ENCODE measurements at places on chromosomes 7 and 10.

GRCh38 chr10:24668247-24668646, 55.4 kb downstream of the ARHGAP21 start:
- DNase-seq = no peak

GRCh38 chr7:112167147-112167546, 39.1 kb downstream of the DOCK4 start:
- no peak for DNase-seq

- DNase-seq = no peak
Observed at GRCh38 chr10:71767420-71768035, 5.8 kb downstream of the VSIR start.

- no peak for DNase-seq
Observed at GRCh38 chr10:88196291-88196690, 332.9 kb downstream of the PTEN start.

GRCh38 chr7:45601816-45602540, 27.8 kb downstream of the ADCY1 start:
- no peak for DNase-seq

DNA sequence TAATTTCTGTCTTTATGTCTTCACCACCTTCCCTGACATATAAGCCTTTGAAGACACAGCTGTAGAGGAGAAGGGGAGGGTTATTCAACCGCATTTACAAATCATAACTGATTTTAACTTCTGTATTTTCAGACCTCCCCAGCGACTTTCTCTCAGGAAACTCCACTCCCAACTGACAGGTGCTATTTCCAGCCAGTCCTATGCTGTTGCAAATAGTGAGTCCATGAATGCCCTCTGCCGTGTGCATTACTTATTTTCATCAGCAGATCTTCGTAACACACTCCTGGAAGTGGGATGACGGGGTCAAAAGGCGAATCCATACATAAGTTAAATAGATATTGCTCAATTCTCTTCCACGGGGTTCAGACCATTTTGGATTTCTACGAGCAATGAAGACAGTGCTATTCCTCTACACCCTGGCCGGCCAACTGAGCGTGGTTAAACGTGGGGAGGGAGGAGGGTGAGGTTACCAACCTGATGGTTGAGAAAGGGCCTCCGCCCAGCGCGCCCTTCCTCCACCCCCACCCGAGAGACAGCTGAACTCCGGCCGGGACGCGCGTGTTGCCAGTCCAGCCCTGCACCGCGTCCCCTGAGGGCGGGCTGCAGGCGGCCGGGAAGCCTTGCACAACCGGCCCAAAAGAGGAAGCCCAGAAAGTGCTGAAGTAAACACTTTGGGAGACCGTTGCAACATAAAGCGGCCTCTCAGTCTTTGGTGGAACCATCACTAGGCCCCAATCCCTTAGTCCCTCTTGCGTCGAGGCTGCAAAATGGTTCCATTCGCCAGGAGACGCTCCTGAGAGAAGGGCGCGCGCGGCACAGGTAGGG, at the start of gene APBB1IP:
Gene APBB1IP, plus strand, starts transcription at position 705 of the 825 bp plus-strand sequence. CDS start 53,986 bp downstream, outside the sequence.
- DNase-seq = no peak

GRCh38 chr10:119724593-119725516, 995 bp upstream of the INPP5F start:
- DNase-seq = peak; percentile 23

DNA sequence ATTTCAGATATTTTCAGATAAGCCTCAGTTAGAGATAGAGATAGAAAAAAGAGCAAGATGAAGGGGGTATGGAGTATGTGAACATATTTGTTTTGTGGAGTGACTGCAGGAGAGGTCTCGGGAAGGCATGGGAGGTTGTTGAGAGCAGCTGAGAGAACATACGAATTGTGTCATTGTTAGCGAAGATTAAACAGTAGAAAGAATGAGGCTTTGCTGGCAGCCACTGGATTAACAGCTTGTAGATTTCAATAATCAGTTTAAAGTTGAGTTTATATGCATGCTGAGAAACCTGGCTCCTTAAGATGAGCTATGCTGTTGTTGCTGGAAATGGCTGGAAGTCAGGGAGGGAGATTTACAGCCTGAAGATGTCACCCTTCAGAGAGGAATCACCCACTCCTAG, 100.9 kb upstream of the SORCS3 start:
- DNase-seq = no peak

- DNase-seq = no peak
Observed at GRCh38 chr7:134701272-134701671, 54.6 kb downstream of the BPGM start.

DNA sequence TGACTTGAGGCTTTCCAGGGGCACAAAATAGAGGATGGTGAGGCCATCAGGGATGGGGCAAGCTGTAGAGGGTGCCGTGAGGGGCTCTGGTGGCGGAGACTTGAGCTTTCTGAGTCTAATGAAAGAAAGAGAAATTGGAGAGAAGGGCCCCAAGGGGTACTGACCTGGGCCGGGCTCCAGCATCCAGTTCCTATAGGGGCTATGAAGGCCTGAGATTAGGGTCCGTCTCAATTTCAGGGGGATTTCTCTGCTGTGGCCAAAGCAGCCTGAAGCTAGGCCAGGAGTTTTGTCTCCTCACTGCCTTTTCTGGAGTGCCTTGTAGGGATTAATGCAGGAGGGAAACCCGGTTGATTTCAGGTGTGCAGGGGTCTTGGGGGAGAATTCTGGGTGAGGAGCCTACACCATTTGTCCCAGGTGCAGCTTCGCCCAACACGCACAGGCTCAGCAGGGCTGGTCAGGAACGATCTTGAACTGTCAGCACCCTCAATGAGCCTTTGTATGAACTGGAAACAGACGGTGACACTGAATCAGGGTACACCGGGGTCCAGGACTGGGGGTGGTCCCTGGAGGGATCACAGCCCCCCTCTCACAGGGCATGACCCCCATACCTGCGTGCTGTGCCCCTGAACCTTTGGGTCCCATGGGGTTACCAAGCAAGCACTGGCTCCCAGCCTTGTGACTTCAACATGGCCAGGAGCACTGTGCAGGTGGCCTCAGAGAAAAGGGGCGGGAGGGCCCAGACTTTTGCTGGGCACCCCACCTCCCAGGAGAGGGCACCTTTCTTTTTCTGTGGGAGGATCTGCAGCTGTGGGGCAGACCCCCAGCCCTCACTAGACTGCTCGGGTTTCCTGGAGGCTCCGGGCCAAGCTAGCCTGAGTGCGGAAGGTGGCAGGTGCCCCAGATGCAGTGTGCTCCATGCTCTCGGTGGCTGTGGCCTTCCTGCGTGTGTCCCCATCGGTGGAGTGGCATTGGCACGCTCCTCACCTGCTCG, 122.9 kb upstream of the RET start:
- no peak for DNase-seq

DNA sequence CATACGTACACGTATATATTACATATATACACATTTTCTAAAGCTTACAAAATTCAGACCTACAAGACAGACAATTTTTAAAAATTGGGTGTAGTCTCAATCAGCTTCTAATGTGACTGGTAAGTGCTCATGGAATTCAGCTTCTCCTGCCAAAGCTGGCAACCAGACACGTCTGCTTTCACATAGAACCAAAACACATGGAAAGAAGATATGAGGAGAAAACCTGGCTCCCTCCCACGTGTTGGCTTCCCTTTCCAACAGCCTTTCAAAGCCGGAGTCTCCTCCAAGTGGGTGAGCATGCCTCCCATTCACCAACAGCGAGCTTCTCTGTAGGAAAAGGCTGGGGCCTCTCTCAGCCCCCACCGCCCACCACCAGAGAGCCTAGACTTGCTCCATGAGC, 33.4 kb downstream of the CDCA7L start:
- no peak for DNase-seq

- no peak for DNase-seq
Observed at GRCh38 chr10:75538144-75538543, 106.7 kb downstream of the LRMDA start.

DNA sequence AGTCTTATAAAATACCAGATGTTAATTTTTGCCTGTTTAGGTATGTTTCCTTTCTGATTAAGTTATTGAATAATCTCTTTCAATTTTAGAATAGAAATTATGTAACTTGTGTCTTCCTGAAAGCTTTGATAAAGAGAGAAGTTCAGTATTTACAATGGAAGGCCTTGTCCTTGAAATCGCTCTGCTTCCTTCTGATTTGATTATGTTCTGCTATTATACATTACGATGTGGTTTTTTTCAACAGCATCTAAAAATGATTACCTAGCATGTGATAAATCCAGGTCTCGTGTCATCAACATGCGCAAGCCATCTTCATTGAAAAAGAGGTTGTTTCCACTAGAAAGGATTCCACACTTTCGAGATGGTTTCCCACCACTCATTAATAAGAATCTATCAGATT, 96.5 kb upstream of the SLC26A5 start:
- DNase-seq = no peak

DNA sequence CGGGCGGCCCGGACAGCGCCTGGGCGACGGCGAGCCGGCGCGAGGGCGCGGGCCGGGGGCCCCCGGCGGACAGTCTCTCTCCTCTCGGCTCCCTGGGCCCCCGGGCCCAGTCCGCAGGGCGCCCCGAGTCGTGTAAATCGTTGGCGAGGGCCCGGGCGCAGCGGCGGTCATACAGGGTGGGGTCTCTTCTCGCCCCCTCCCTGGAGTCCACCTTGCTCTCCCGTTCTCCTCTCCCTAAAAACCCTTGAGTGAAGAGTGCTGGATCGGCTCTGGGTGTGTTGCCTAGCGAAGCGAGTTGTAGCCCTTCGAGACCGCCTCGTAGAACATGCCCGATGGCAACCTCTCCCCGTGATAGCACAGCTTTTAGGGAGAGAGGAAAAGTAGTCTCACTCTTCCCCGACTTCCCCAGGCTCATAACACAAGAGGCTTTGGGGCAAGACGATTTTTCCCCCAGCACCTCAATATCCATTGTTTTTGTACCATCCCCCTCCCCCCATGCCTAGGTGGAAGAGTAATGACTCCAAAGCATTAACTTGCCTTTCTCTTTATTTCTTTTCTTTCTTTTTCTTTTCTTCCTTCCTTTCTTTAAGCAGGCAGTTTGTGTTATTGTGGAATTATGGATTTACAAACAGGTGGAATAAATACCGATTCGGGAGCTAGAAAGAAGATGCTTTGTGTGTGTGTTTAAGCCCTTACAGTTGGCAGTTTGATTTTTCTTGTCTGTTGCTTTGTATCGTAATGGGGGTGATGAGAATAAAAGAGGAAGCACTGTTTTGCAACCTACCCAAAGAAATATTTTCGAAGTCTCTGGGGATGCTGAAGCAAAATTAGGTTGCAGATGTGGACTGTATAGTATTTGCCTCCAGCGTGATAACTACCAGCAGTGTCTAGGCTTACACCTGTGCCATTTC, 822 bp downstream of the SHOC2 start:
- DNase-seq = no peak

DNA sequence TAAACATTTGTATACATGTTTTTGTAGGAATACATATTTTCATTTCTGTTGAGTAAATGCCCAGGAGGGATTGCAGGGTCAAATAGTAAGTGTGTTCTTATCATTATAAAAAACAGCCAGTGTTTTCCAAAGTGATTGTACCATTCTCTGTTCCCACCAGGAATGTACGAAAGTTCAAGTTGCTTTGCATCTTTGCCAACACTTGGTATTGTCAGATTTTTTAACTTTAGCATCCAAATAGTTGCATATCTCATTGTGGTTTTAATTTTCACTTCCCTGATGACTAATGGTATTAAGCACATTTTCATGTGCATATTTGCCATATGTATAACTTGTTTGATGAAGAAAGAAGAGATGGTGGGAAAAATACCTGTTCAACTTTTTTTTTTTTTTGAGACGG, 213.9 kb downstream of the ZNF365 start:
- DNase-seq = no peak

DNA sequence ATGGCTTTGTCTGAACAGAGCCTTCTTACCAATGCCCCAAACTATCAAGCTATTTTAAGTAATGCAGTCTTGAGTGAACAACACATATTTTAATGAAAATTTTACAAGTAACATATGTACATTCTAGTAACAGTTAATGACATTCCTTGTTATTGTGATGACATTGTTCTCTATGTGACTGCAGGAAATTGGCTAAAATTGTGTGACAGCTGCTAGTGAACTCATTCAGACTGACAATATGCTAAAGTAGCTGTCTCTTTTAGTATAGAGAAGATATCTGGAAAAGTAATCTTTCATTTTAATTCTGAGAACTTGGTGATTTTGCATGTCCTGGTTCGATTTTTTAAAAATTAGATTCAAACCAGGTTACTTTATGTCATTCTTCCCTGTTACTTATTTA, 259.8 kb upstream of the MAGI2 start:
- no peak for DNase-seq

DNA sequence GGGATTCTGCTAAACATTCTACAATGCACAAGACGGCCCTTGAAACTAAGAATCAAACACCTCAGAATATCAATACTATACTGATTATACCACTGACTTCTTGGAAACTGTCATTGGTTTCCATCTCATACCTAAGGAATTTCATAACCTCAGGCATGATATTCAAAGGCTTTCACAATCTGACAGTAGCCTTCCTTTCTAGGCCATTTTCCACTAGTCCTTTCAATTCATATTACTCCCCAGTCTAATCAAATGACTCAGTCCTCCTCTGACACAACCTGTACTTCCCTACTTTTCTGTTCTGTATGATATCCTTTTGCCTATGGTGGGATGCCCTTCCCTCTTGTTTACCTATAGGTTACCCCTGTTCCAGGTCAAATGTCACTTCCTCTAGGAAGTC, 48.3 kb downstream of the CSTF2T start:
- no peak for DNase-seq

GRCh38 chr10:30591249-30591670, 38.3 kb downstream of the LYZL2 start:
- no peak for DNase-seq

DNA sequence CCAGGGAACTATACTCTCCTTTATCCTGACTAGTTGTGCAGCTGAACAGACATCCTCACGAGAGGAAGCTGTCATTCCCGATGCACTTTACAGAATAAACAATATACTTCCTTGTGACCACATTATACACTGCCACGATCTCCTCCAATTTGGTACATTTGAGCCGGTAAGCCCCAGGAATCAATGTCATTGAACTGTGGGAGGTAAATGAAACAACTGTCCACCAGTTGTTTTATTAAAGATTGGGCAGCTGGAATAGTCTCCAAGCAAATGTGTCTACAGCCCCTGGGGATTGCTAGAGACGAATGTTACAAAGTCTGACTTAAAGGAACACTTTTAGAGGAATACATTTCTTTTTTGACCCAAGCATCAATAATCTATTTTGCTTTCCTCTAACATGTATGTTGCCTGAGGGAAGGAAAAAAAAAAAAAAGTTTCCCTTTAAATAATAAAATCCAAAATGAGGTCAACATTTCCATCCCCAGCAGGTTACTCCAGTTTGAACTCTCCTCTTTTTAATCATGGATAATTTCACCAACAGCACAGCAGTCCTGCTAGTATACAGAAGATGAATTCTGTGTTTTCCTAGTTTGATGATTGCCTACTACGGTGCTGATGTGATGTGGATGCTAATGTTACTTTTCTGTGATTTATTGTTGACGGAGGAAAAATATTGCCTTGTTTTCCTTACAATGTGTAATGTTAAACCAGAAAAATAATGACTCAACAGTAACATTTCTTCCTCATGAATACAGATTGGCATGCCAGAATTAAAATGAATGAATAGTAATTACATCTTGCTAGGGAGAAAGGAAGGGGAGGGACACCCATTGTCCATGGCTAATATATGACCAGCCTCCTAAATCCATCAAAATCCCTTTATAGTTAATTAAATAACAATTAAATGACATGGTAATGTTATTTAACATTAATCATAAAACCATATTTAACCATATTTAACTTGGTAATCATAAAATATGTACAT, 360.9 kb downstream of the NEBL start:
- no peak for DNase-seq

- DNase-seq = no peak
Observed at GRCh38 chr7:132879579-132879978, 202.3 kb downstream of the CHCHD3 start.

- no peak for DNase-seq
Observed at GRCh38 chr10:33412241-33412640, 77.8 kb upstream of the NRP1 start.

All from NCI-H524 treated with DMSO at 0.1 percent for 48 hours (cell line).